ENCODE measurements at places on chromosomes 12 and 14.
A peak's percentile ranks its signal among the peaks of the same experiment; 100 is the strongest.

GRCh38 chr12:63103494-63104131 lies 47.4 kb downstream of the AVPR1A start:
- DNase-seq = no peak

- DNase-seq = no peak
These were observed 25.7 kb upstream of the GALNT9 start for GRCh38 chr12:132354982-132355680.

GRCh38 chr14:59438195-59438647 lies 27.0 kb downstream of the GPR135 start:
- DNase-seq = no peak

DNA sequence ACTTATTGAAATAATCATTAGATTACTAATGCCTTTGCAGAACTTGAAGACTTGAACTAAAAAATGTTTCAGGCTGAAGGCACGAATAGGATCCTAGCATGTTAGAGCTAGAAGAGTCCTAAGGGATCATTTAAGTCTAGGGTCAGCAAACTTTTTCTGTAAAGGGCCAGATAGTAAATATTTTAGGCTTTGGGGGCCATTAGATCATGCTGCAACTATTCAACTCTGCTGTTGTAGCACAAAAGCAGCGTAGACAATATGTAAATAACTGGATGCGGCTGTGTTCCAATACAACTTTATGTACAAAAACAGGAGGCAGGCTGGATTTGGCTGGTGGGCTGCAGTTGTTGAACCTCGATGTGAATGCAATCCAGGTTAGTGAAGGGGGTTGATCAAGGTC lies 221.7 kb downstream of the ATP23 start:
- no peak for DNase-seq

DNA sequence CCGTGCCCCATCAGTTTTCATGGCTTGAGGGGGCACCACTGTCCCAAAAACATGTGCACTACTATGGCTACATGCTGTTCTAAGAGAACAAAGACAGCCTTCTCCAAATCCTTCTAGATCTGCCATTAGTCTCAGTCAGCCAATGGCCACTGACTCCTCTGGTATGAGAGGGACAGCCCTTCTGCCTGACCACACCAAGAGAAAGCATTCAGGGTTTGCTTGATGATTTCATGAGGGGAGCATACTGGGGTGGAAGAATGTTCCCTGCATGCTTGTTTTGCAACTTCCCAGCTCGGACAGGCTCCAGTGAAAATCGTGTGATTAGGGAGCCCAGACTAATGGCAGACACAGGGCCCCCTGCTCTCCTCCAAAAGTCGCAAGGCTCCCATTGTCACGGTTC lies 199.6 kb upstream of the ALG10B start:
- DNase-seq = no peak

- no peak for DNase-seq
These were observed 116.2 kb downstream of the PRMT8 start for GRCh38 chr12:3607039-3607720.

DNA sequence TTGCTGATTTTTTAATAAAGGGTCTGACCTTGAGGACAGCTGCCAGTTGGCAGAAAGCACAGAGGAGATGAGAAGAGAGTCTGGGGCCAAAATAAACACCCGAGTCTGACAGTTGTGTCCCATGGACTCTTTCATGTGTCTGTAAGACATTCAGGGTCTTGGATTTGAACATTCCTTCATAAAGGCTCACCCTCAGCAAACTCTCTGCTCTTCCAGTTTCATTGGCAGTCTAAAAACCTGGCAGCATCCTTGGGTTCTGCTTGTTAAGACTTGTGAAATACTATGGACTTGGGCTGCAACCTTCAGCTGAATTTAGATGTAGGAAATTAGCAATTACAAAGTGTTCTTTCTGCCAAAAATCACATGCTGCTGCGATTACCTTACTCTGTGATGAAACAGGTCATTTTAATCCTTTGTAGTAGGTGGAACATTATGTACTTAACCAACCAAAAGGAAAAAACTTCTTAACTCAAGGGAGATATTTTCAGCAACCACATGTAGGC lies 32.0 kb upstream of the LMNTD1 start:
- peak; percentile 66 for DNase-seq

- peak; percentile 17 for DNase-seq
These were observed 48.0 kb upstream of the C14orf180 start for GRCh38 chr14:104531421-104532190.

DNA sequence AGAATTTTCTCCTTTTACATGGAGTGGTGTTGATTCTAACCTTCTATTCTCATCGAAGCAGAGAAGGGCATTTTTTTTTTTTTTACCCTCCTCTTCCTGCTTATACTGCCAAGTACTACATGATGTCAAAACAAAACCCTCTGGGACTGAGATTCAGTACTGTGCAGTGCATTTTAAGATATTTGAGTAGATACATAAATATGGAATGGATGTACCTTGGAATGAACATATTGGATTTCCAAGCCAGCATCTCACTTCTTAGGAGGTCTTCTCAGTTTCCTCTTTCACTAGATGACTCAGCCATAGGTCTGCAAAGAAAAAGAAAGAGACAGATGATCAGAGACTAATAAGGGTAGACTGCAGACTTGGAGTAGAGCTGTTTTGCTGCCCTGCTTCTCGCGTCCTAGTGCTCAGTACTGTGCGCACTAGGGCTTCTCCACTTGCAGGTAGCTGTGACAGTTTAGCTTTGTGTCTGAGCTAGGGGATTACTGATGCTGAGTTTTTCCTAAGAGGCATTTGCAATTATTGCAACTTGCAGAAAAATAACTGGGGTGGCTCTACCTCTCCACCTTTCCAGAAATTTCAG lies 20.4 kb downstream of the TPH2 start:
- DNase-seq = no peak

DNA sequence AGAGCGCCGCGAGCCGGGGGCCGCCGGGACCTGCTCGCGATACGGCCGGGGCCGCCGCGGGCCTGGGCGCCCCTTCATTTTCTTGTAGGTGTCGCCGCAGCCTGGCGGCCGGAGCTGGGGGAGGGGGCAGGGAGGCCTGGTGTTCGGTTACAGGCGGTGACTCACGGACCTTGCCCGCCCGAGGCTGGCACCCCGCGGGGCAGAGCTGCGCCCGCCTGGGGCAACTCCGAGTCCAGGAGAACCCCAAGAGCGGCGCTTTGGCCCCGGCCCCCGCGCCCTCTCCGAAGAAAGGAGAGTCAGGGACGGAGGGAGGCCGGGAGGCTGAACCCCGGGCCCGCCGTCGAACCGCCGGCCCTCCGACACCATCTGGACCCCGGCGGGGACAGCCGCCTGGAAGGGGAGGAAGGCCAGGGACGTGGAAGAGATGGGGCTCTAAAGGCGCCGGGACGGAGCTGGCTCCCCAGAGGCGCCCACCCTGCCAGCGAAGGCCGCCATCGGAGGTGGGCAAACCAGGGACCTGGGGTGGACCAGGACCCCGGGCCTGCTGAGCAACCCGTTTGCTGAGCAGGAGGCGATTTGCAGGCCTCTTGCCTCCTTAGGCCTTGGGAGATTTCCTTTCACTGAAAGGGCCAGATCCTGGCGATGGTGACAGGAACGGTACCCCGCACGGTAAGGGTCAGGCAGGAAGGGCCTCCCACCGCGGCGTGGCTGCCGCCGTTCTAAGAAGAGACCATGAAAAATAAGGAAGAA lies 843 bp upstream of the NUAK1 start:
- peak; percentile 85 for DNase-seq

GRCh38 chr14:58572863-58573262 lies 64.9 kb upstream of the DACT1 start:
- DNase-seq = no peak

- DNase-seq = no peak
These were observed 12.1 kb downstream of the CNOT2 start for GRCh38 chr12:70255311-70255710.

DNA sequence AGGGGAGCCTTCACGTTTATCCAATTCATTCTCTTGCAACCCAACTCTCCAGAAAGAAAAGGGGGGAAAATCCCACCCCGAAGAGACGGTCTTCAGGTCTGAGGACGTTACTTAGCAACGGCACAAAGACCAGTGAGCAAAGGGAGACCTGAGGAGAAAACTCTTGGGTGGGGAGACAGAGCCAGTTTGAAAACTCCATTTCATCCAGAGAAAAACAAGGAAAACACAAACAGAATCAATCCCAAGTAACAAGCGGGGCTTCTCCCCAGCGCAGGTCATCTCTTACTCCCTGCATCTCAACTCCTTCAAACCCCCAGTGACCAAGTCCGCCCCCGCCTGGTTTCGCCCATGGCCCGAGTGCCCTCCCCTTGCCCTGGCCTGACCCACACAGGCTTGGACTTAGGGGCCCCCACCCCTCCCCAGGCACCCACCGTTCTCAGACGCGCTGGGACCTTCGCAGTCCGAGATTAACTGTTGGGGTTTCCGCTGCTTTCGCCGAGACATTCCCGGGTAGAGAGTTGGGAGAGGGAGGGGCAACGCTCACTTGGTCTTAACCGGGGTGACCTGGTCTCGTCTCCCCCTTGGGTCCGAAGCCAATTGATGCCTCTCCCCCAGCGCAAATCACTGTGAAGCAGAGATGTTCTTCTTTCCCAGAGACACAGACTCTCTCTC lies 10.4 kb upstream of the SALL2 start:
- DNase-seq = no peak

- DNase-seq = no peak
These were observed 63.2 kb downstream of the KLHL28 start for GRCh38 chr14:44898551-44898950.

DNA sequence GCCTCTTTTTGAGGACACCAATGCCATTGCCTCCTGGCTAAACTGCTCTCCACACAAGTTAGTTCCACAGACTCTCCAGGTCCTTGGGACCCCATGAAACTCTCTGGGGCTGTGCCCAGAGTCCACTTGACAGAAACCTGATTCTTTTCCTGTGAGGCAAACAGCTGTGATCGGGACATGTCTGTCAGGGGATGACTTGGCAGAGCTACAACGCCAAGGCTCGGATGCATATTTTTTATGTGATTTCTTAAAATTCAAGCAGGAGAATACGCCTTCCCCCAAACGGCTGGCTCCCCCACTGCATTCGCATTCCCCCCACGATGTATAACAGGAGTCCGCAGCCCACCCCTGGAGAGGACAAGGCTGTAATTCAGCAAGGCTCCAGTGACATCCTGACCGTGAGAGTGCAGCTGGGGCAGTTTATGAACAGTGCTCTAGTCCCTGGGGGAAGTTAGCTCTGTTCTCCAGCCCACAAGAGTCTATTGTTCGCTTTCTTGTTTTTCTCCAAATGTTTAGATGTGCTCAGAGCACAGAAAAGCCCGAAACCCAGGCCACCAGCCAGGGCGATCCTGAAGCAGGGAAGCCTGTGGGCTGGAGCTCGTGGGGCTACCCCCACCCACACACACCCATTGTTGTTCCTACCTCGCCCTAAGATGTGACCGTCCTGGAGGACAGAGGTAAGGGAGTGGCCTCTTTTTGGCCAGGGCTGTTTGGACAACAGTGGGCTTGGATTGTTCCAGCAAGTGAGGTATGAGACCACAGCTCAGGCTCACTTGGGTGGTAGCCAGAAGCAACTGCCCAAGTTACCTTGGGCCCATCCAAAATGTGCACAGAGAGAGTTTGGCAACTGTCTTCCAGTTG lies 159.5 kb downstream of the ZFP36L1 start:
- peak; percentile 84 for DNase-seq

DNA sequence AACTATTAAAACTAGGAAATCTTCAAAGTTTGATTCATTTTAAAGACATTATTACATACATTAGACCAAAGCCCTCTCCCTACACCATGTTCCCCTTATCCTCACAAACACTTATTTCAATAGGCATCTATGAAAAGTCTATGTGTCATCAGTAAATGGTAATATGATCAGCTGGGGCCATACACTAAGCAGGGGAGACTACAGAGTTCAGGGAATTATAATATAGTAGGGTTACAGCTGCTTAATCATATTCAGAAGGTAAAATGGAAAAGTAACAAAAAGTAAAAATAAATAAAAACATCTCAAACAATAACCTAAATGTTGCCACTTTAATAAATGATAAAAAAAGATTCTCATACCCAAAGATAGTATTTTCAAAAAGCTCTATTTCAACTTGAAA lies 29.1 kb downstream of the PAWR start:
- DNase-seq = no peak

Data from left forelimb (tissue), 1 donor.